Central memory CD4-positive, alpha-beta T cell (primary cell): ENCODE measurements at places on chromosomes 12 and 14.

DNA sequence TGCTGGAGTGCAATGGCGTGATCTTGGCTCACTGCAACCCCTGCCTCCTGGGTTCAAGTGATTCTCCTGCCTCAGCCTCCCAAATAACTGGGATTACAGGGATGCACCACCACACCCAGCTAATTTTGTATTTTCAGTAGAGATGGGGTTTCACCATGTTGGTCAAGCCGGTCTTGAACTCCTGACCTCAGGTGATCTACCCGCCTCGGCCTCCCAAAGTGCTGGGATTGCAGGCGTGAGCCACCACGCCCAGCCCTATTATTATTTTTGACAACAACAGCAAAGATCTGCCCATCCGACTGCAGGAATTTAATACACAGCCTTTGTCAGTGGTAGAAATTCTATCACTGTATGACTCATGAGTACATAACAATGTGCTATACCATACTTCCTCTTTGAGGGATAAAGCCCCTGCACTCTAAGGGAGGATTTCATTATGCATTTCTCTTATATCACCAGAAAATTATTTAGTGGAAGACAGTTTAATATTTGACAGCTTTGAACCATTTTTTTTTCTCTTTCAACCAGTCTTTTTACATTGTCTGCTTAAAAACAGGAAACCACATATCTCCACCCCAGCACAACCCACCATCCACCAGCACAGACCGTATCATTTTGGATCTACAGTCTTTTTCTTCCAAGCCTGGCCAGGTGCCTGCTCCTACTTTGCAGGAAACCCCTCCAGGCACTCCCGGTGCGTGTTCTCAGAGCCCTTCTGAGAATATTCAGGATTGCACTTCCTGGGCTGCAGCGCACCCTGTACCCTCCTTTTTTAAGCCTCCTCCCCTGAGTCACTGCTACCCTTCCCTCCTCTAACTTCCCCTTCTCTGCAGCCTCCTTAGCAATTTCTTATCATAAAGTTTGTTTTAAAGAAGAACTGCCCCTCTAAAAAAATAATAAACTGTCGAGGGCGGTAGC lies 594 bp downstream of the ARHGDIB start:
- peak; percentile 75 for DNase-seq

DNA sequence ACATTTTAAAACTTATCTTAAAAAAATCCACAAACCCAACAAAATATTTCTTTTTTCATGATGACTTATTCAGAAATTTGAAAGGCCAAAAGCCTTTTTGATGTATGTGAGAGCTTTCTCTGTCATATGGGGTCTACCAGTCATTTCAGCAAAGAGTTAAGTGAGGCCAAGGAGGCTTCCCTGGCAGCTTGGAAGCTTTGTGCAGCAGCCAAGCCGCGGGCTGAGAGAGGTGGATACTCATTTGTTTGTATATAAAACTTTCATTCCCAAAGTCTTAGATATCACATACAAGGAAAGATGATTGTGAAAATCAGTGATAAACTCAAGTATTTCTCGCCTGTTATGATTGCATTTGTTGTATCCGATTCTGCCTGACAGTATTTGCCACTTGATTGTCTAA lies 48.5 kb upstream of the RNU6-8 start:
- no peak for DNase-seq

DNA sequence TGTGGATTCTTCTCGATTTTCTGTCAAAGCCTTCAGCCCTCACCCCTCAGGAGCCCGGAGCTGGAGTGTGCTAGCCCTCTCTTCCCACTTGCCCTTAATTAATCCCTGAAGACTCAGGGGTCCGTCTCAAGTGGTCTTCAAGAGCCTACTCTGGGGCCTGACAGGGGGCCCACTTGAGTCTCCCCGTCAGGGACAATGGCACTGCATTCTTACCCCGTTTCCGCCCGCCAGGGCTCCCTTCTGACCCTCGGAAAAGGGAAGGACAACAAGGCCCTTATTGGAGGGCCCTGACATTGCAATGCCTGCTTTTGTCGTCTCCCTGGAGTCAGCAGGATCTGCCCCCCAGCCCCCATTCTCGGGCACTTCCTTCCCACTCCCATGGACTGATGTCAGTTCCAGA lies 34.4 kb downstream of the TBX3 start:
- DNase-seq: no peak

GRCh38 chr12:76777765-76778216 lies 13.9 kb downstream of the ZDHHC17 start:
- no peak for DNase-seq

GRCh38 chr14:104935026-104935650 lies 10.5 kb downstream of the PLD4 start:
- no peak for DNase-seq

DNA sequence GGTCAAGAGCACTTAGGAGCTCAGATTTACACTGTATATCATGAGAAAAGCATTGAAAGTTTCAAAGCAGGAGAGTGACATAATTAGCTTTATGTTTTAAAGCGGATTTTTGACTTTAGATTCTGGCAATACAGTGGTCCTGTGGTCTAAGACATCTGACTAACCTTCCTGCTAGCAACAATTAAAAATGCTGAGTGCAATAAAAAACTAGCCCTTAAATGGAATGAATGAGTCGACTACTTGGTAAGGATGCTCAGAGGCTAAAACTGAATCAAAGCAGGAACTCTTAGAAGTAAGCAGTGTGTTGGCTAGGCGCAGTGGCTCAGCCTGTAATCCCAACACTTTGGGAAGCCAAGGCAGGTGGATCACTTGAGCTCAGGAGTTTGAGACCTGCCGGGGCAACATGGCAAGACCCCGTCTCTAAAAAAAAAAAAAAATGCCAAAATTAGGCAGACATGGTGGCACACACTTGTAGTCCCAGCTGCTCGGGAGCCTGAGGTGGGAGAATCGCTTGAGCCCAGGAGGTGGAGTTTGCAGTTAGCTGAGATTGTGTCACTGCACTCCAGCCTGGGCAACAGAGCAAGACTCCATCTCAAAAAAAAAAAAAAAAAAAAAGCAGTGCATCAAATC lies 18.9 kb downstream of the BICD1 start:
- no peak for DNase-seq

- no peak for DNase-seq
These were observed 328.1 kb downstream of the BTG1 start for GRCh38 chr12:91817517-91817916.

- DNase-seq: no peak
These were observed 26.3 kb downstream of the SRGAP1 start for GRCh38 chr12:63870838-63871237.

DNA sequence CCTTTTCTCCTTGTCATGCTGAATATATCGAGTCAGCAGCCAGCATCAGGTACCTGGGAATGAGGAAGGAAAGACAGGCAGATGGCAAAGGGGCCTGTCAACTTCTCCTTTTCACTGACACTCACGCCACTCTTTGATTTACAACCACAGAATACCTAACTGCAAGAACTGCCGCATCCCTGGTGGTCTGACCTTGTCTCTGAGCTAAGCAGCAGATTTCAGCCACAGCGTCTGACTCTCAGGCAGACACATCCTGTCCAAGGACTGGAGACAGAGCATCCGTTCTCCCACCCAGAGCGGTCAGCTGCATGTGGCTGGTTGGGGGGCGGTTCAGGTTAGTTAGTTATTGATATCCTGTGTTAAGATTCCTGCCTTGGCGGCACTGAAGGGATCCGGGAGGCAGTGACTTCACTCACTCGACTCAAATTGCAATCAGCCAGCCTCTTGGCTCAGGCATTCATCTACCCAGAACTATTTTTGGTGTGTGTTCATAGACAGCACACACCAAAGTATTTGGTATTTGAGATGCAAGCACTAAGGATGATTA lies 11.2 kb upstream of the MAP1LC3B2 start:
- no peak for DNase-seq

GRCh38 chr14:100708425-100709288 lies 18.0 kb upstream of the DLK1 start:
- no peak for DNase-seq

GRCh38 chr12:119207063-119207560 lies 28.4 kb downstream of the HSPB8 start:
- DNase-seq: no peak

DNA sequence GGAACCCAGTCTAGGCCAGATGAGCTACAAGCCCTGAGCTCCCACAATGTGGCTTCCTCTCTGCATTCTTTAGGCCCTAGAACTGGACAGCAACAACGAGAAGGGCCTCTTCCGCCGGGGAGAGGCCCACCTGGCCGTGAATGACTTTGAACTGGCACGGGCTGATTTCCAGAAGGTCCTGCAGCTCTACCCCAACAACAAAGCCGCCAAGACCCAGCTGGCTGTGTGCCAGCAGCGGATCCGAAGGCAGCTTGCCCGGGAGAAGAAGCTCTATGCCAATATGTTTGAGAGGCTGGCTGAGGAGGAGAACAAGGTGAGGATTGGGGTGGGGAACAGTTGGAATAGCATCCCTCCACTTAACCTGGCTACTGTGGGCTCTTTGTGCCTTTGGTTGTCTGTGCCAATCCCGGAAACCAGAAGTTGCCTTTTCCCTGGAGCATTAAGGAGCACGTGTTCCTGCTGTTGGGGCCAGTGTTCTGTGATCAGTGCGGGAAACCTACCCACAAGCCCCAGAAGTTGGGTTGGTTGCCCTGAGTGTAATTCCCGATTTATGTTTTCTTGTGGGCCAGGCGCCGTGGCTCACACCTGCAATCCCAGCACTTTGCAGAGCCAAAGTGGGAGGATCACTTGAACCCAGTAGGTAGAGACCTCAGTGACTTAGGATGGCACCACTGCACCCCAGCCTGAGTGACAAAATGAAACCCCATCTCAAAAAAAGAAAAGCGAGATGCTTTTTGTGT lies 6.4 kb downstream of the FKBP4 start:
- DNase-seq: no peak

DNA sequence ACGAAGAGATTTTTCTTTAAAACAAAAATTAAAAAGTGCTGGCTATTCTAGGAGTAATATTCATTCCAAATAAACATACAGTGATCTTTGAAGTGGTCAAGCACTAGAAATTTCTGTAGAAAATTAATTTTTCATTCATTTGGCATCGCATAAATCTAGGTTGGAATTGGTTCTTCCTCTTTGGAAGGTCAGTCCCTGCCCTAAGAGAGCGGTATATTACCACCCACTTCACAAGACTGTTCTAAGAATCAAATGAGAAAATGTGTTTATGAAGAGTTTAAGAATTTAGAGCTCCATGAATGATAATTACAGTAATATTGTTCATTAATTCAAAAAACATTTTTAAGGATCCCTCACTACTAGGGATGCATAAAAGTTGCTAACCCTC lies 444 bp upstream of the GEMIN2 start:
- no peak for DNase-seq

GRCh38 chr12:31466768-31467167 lies 124.2 kb downstream of the DENND5B start:
- no peak for DNase-seq

- DNase-seq: no peak
These were observed 61.4 kb downstream of the MYF5 start for GRCh38 chr12:80778005-80778541.

- DNase-seq: no peak
These were observed 65.8 kb downstream of the NUMB start for GRCh38 chr14:73392329-73393257.

GRCh38 chr14:101823511-101824120 lies 62.1 kb downstream of the PPP2R5C start:
- DNase-seq: peak; percentile 85

- DNase-seq: no peak
These were observed 7.0 kb upstream of the ANO2 start for GRCh38 chr12:5952031-5952430.

DNA sequence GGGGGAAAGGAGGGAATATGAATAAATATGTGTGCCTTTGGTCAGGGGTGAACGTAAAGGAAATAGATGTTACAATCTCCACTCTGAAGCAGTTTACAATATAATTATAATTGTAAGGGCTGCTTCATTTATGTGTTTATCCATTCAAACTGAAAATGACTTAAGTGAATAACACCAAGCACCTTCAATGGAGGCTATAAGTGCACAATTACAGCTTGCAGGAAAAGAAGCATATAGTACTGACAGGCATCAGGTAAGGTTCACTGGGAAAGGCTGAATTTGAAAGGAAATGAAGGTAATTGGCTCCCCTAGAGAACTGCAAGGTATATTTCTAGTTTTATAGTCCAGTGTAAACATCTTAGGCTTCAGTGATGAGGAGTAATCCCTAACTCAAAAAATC lies 192.7 kb downstream of the STXBP6 start:
- no peak for DNase-seq

GRCh38 chr12:40515041-40515816 lies 177.0 kb upstream of the CNTN1 start:
- DNase-seq: no peak

DNA sequence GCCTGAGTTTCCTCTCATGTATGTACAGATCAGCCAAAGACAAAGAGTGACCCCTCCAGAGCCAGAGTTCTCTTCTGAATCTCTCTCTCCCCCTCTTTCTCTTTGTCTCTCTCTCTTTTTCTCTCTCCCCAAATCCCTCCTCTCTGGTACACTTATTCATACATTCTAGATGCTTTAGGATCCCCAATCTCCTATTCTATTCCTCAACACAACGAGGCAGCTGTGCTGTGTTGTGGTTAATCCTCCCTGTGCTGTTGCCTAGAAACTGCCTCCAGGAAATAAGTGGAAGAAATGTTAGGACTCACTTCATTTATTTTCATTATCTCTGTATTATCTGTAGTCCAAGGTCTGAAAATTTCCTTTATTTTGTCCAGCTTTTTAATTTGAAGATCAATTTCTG lies 350.5 kb upstream of the OR4E1 start:
- DNase-seq: no peak

DNA sequence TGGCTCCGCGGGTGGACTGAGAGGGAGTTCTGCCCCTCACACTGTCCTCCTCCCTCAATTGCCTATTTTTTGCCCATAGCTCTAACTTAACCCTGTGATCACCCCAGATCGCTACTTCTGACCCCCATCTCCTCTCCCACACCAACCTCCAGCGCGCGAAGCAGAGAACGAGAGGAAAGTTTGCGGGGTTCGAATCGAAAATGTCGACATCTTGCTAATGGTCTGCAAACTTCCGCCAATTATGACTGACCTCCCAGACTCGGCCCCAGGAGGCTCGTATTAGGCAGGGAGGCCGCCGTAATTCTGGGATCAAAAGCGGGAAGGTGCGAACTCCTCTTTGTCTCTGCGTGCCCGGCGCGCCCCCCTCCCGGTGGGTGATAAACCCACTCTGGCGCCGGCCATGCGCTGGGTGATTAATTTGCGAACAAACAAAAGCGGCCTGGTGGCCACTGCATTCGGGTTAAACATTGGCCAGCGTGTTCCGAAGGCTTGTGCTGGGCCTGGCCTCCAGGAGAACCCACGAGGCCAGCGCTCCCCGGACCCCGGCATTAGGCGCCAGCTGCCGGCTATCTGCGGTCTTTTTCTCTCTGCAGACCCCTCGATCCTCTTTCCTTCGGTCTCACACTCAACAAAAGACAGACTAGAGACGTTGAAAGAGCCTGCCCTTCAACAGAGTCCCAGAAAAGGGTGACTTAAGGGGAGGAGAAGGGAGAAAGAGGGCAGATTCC lies 3.0 kb upstream of the TBX3 start:
- no peak for DNase-seq

- no peak for DNase-seq
These were observed 621.0 kb downstream of the BCL11B start for GRCh38 chr14:98651037-98651436.

DNA sequence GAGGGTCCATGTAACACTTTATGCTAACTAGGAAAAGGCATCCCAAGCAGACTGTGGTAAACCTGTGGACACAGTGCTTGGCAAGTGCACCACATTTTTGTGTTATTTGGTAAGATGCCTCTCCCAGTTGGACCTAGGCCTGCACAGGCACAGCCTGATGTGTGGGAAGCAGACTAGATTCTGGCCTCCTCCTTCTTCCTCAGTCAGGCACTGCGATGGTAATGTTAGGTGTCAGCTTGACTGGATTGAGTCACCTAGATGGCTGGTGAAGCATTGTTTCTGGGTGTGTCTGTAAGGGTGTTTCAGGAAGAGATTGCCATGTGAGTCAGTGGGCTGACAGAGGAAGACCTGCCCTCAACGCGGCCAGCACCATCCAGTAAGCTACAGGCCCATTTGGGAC lies 25.3 kb upstream of the RHOJ start:
- no peak for DNase-seq
